ENCODE measurements at places on chromosomes 16 and 17. TPM values are rescaled to one million over a fixed set of nuclear protein-coding genes. Genes with fewer than 3 reads are reported as not detected.

The DPEP3 gene
- not detected for total RNA-seq

DNA sequence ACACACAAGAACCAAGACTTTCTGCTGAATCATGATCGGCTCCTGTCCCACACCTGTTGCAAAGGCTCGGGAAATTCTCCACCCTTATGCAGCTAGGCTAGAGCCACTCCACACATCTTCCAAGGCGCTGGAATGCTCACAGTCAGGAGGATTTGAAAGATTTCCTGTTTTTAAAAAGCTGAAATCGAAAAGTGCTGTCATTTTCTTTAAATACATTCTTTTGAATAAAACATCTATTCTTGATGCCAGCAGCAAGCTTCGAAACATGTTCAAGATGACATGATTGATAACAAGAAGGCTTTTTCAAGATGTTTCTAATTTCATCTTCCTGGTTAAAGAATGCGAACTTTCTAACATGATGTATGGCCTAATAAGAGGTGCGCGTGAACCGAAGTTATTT lies 219.7 kb upstream of the CDH5 start:
- no peak for DNase-seq

DNA sequence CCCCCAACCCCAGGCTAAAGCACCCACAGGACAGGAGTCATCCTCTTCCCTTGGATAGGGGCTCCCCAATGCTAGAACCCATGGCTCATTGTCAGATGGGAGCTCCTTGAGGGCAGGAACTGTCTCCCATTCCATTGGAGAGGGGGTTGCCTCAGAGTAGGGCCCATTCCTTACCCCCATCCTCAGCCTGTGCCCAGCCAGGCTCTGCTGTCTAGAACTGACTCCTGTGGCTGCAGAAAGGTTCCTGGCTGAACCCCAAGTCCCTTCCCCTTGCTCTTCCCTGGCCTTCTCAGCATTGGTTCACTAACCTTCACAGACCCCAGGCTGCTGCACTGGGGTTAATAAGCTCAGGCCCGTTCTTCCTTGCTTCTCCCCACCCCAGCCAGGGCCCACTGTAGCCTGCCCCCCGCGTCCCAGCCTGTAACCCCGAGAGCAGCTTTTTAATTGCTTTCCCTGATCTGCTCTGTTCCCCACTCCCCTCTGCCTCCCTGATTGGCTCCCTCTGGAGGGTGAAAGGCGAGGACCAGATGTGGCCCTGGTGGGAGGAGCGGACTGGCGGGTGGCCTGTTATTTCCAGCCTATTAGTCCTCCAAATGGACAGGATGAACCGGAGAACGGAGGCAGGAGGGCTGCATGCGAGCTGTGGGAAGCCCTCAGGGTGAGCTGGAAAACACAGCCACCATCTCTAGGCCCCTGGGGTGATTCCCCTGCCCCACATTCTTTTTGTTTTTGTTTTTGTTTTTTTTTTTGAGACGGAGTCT lies 6.0 kb upstream of the GFAP start:
- DNase-seq = no peak

DNA sequence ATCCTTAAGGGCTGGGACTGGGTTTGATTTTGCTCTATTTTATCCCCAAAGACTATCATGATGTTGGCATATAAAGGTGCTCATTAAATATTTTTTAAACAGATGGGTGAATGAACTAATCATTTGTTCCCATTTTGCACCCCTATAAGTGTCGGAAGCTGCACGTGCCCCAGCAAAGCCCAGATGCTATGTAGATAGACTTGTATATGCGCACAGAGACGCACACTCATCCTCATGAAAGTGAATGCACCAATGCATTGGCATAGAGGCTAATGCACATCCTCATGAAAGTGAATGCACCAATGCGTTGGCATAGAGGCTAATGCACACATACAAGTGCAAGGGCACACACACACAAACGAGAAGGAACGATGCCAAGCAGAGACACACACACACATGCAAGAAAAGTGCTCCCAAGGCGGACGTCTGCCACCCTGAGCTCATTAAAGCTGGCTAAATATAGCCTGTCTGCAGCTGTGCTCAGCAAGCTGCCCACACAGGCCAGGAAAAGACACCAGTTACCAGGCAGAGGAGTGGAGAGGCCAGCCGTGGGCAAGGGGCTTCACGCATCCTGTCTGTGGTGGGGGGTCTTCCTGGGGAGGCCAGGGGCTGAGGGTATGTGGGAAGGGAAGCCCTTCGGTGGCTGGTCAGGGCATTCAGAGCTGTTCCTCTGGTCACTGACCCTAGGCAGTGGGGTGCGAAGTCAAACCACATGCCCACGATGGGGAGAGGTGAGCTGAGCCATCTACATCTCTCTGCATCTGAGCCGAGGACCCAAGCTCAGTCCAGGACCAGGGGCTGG lies 52.6 kb downstream of the PIMREG start:
- peak; percentile 35 for DNase-seq

DNA sequence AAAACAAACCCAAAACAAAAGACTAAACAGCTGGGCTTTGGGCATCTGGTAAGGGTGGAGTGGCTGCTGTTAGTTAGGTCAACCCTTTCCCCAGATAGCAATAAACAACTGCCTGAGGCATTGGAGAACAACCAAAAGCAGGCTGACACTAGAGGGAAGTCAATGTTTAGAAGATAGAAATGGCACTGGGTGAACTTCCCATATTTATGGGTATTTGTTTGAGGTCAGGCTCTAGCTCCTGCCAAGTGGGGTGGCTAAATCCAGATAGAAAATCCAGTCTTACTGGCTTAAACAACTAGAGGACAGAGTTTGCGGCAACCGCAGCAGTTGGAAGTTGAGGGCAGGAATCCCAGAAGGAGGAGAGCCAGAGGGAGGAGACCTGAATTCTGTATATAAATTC lies 79.4 kb downstream of the SDK2 start:
- DNase-seq = peak; percentile 35

All from breast epithelium (tissue), 4 donors.